ENCODE measurements at places on chromosomes 13 and 19.

DNA sequence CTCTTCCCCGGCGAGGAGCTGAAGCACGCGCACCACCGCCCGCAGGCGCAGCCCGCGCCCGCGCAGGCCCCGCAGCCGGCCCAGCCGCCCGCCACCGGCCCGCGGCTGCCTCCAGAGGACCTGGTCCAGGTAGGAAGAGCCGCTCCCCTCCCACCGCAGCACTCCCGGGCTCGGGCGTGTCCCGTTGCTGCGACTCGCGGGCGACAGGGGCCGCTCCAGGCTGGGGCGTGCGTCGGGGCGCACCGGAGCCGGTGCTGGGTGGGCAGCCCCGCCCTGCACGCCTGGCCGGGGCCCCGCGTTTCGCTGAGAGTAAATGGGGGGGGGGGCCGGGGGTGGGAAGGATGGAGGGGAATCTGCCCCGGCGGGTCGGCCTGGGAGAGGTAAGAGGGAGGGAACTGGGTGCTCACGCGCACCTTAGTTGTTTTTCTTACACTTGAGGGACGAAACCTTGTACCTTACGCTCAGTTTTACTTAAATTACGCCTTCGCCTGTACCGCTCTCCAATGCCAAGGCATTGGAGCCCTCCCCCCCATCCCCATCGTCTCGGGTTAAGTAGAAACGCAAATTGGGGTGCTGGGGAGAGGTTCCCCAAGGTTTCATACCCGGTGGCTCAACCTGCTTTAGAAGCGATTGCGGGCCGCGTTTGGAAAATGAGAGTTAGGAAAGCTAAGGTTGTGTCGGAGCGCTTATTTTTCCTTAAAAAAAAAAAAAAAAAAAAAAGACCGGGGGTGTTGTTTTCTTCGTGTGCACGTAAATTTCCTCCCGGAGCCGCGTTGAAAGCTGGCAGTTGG lies 850 bp downstream of the KLF5 start:
- peaks cover 48% of the 10 kb centered on the region for H3K4me1 ChIP-seq
- no peak for DNase-seq
- no peaks in the 10 kb centered on the region for H3K27me3 ChIP-seq
- peak overlapping the region; percentile 97 for H3K27ac ChIP-seq
- peak overlapping the region; percentile 71 for H3K4me3 ChIP-seq
- H3K36me3 ChIP-seq, result peaks cover 7% of the 10 kb centered on the region

GRCh38 chr13:48896312-48896711 lies 79.4 kb upstream of the FNDC3A start:
- no peaks in the 10 kb centered on the region for H3K36me3 ChIP-seq
- H3K27ac ChIP-seq, result no peak overlapping the region
- no peaks in the 10 kb centered on the region for H3K27me3 ChIP-seq
- DNase-seq, result no peak

GRCh38 chr13:19067767-19068166 lies 113.9 kb downstream of the TUBA3C start:
- no peaks in the 10 kb centered on the region for H3K36me3 ChIP-seq
- no peaks in the 10 kb centered on the region for H3K27me3 ChIP-seq
- H3K27ac ChIP-seq, result no peak overlapping the region
- no peak for DNase-seq
- no peaks in the 10 kb centered on the region for H3K4me1 ChIP-seq

DNA sequence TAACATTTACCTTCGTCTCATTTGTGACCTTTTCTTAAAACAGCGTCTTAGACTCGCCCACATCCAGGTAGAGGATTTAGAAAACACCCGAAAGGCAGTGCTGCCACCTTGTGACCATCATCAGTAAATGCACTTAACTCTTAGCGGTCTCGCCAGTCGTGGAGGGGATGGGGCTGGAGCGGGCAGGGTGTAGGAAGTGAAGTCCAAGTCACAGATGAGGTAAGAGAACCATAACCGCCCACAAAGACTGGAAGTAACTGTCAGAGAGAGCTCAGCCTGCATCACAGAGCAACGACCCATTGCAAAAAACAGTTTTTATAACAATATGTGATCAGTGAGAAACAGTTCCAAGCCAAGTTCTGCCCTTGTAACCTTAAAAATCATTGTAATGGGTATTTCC lies 10.7 kb upstream of the CEACAM3 start:
- no peaks in the 10 kb centered on the region for H3K36me3 ChIP-seq
- H3K4me3 ChIP-seq, result no peak overlapping the region
- DNase-seq, result no peak
- no peak overlapping the region for H3K27ac ChIP-seq
- peaks cover 23% of the 10 kb centered on the region for H3K27me3 ChIP-seq
- no peaks in the 10 kb centered on the region for H3K4me1 ChIP-seq

DNA sequence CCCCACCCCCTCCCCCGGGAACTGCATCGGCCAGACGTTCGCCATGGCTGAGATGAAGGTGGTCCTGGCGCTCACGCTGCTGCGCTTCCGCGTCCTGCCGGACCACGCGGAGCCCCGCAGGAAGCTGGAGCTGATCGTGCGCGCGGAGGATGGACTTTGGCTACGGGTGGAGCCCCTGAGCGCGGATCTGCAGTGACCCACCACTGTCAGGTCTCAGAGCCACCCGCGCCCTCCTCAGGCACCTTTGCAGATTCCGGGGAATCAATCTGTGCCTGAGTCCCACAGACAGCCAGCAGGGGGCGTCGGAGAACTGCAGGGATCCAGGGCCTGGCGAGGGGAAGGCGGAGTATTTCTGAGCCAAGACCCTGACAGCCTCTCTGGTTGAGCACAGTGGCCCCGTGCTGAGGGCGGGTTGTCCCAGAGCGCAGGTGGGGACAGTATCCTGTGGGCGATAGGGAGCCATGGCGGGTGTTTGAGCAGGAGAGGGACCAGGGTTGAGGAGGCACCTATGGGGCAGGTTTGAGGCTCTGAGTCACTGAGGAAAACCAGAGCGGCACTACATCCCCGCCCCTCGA lies 30.4 kb upstream of the CYP4F8 start:
- H3K27ac ChIP-seq, result no peak overlapping the region
- peak; percentile 7 for DNase-seq
- H3K4me1 ChIP-seq, result no peaks in the 10 kb centered on the region
- H3K36me3 ChIP-seq, result no peaks in the 10 kb centered on the region
- no peak overlapping the region for H3K4me3 ChIP-seq

GRCh38 chr13:105990256-105990958 lies 545.1 kb downstream of the EFNB2 start:
- H3K36me3 ChIP-seq, result no peaks in the 10 kb centered on the region
- no peak for DNase-seq
- peaks cover 26% of the 10 kb centered on the region for H3K4me1 ChIP-seq
- peak overlapping the region; percentile 95 for H3K27ac ChIP-seq
- no peaks in the 10 kb centered on the region for H3K27me3 ChIP-seq

DNA sequence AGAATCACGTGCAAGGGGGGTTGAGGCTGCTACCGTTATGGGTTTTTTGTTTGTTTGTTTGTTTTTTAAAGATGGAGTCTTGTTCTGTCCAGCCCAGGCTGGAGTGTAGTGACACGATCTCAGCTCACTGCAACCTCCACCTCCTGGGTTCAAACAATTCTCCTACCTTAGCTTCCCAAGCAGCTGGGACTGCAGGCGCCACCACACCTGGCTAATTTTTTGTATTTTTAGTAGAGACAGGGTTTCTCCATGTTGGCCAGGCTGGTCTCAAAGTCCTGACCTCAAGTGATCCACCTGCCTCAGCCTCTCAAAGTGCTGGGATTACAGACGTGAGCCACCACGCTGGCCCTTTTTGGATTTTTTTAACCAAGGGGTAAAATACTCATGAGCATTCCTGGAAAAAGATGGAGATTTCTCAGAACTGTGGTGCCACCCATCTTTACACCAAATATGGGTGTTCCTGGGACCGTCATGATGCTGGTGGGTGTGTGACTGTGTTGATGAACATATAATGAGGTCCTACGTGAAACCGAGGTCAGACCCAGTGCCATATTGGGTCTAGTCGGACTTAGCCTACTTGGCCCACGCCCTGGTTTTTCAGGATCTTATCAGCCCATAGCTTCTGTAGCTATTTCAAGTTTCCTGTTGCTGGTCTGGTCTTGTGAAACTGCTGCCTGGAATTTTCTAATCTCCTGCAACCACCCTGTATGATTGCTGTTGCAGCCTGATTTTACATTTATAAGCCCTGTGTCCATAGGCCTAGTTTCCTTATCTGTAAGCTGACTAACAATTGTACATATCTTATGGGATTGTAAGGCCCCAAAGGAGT lies 6.2 kb downstream of the PPP1R15A start:
- H3K4me1 ChIP-seq, result peaks cover 8% of the 10 kb centered on the region
- peaks cover 20% of the 10 kb centered on the region for H3K36me3 ChIP-seq
- DNase-seq, result no peak
- H3K27me3 ChIP-seq, result no peaks in the 10 kb centered on the region

DNA sequence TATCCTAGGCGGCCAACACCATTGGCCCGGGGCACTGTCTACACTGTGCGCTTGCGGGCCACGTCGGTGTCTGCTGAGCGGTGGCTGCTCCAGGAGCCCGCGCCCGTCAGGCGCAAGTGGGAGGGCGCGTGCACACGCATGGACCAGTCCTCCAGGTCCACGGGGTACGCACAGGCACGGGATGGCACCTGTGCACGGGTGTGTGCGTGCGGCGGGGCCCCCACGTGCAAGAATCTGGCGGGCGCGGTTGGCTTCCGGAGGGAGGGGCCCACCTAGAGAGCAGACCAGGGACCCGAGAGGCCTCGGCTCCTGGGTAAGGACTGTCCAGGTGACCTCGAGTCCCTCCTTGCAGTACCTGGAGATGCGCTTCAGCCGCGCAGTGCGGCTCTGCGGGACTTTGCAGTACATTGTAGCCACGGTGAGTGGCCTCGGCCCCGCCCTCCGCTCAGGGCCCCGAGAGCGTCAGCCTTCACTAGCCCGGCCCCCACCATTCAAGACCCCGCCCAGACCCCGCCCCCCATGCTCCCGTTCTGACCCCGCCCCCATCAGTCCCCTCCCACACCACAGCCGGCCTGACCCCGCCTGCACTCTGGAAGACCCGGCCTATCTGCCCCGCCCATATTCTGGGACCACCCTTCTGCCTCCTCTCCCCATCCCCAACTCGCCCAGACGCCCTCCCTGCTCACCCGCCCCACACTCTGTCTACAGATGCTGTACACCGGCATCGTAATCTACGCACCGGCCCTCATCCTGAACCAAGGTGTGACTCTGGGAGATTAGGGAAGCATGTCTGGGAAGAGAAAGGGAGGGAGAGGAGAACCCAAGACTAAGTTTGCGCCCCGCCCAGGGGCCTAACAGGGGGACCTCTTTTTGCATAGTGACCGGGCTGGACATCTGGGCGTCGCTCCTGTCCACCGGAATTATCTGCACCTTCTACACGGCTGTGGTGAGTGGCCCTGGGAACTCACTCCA lies 2.3 kb downstream of the SLC5A5 start:
- no peaks in the 10 kb centered on the region for H3K36me3 ChIP-seq
- no peaks in the 10 kb centered on the region for H3K4me1 ChIP-seq
- no peak overlapping the region for H3K27ac ChIP-seq
- H3K27me3 ChIP-seq, result peaks cover 42% of the 10 kb centered on the region

- H3K4me3 ChIP-seq, result no peak overlapping the region
- H3K36me3 ChIP-seq, result no peaks in the 10 kb centered on the region
- no peaks in the 10 kb centered on the region for H3K27me3 ChIP-seq
- DNase-seq, result no peak
- no peak overlapping the region for H3K27ac ChIP-seq
These were observed 35.6 kb upstream of the C13orf42 start for GRCh38 chr13:51146667-51147066.

DNA sequence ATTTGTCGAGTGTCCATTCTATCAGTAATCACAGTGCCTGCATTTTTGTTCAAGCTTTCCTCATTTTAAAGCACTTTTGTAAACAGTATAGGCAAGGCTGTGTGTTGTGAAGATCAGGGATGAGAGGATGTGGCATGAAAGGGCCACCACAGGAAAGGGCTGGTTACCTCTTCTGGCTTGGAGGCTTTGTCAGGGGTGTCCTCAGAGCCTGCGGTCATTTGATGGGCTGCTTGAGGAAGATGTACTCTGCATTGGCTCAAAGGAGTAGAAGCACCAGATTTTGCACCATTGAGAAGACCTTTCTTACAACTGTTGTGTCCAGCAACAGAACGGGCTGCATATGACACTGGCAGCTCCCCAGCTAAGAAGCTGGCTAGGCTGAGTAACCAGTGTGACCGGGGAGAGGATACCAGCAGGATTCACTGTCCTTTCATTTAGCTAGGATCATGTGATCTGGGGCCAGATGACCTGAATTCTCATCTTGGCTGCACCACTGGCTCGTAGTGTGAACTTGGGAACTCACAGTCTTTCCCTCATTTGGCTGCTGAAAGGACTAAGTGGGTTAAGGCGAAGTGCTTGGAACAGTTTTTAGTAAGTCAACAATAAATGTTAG lies 380.2 kb downstream of the FGF9 start:
- no peaks in the 10 kb centered on the region for H3K27me3 ChIP-seq
- no peak overlapping the region for H3K27ac ChIP-seq
- no peaks in the 10 kb centered on the region for H3K36me3 ChIP-seq
- no peak for DNase-seq

DNA sequence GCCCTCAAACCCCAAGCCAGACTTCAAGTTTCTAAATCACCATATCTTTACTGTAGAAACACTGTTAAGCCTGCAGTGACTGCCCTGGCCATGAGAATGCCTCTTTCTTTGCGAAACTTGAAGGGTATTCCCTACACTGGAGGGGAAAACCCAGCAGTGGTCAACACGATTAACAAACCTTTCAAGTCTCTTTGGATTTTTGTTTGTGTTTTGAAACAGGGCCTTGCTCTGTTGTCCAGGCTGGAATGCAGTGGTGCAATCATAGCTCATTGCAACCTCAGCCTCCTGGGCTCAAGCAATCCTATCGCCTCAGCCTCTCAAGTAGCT lies 17.4 kb upstream of the POMP start:
- DNase-seq, result no peak
- no peak overlapping the region for H3K27ac ChIP-seq
- H3K27me3 ChIP-seq, result no peaks in the 10 kb centered on the region
- H3K36me3 ChIP-seq, result no peaks in the 10 kb centered on the region
- H3K4me1 ChIP-seq, result no peaks in the 10 kb centered on the region

DNA sequence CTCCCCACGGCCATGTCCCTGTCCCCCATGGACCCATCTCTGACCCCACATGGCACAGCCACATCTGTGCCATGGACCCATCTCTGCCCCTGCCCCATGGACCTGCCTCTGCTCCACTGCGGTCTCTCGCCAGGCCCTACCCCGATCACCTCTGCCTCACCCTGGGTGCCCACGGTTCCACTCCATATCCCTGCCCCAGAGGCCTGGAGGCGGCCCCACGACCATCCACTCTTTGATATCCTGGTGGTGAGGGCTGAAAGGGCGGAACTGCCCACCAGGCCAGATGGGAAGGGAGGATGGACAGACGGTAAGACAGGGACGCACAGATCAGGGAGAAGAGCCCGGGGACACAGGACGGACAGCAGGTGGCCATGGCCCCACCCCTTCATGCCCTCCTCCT lies 327 bp downstream of the PTGER1 start:
- peaks cover 6% of the 10 kb centered on the region for H3K36me3 ChIP-seq
- H3K27me3 ChIP-seq, result peaks cover 6% of the 10 kb centered on the region
- no peak overlapping the region for H3K27ac ChIP-seq
- peaks cover 26% of the 10 kb centered on the region for H3K4me1 ChIP-seq

- no peak overlapping the region for H3K27ac ChIP-seq
- no peaks in the 10 kb centered on the region for H3K36me3 ChIP-seq
- no peak overlapping the region for H3K4me3 ChIP-seq
- no peaks in the 10 kb centered on the region for H3K4me1 ChIP-seq
These were observed 328.0 kb upstream of the ZNF507 start for GRCh38 chr19:32017176-32017953.

- no peaks in the 10 kb centered on the region for H3K27me3 ChIP-seq
- no peak for DNase-seq
- H3K4me1 ChIP-seq, result peaks cover 31% of the 10 kb centered on the region
- H3K4me3 ChIP-seq, result no peak overlapping the region
These were observed 358.6 kb downstream of the TDRD3 start for GRCh38 chr13:60755380-60756163.

- H3K36me3 ChIP-seq, result no peaks in the 10 kb centered on the region
- peaks cover 7% of the 10 kb centered on the region for H3K4me1 ChIP-seq
- no peak for DNase-seq
- no peak overlapping the region for H3K27ac ChIP-seq
- no peak overlapping the region for H3K4me3 ChIP-seq
- no peaks in the 10 kb centered on the region for H3K27me3 ChIP-seq
These were observed 13.1 kb downstream of the MED26 start for GRCh38 chr19:16614941-16615340.

Measured in keratinocyte (primary cell).